ENCODE measurements at places on chromosomes 13 and 19.

GRCh38 chr19:44687888-44688287 is 11.1 kb upstream of the CEACAM16 start:
- DNase-seq, result no peak

DNA sequence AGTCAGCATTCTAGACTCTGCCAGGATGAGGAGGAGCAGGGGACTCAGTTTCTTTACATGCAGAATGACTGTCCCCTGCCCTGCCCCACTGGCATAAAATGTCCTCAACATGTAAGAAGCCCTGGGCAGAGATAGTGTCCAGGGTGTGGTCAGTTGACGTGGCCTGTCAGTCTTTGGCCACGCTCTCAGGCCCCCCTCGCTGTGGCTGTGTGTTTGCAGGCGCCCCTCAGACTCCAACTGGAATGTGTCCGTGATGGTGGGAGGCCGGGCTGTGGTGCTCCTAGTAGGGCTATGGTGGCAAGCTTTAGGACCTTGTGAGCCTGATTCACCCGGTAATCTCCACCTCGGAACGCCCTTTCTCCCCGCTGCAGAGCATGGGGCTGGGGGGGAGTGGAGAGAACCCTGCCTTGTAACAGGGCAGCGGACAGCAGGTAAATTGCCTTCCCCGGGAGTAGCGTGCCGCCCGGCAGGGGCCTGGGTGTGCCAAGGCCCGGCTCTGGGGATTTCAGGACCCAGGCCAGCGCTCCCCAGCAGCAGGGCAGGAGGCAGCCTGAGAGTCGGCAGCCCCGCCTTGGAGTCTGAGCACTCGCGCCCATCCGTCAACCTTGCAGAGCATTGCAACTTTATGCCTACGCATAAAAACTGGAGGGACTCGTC is 62.3 kb downstream of the CHST8 start:
- DNase-seq, result no peak

DNA sequence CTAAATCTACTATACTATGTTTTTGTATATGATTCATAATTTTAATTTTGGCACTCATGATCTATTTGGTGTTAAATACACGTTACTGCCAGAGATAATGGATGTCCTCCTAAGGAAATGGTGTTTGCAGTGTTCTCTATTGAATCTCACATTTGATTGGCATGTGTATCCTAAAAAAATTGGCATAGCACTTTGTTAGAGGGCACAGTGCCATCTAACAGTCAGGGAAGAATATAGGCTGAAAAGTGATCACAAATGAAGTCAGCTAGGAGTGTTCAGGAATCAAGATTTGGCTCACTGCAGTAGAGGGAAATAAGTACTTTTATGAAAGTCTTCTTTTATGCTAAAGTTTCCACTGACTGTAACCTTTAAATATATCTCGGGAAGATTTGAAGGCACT is 624.6 kb downstream of the GPC6 start:
- DNase-seq, result no peak

DNA sequence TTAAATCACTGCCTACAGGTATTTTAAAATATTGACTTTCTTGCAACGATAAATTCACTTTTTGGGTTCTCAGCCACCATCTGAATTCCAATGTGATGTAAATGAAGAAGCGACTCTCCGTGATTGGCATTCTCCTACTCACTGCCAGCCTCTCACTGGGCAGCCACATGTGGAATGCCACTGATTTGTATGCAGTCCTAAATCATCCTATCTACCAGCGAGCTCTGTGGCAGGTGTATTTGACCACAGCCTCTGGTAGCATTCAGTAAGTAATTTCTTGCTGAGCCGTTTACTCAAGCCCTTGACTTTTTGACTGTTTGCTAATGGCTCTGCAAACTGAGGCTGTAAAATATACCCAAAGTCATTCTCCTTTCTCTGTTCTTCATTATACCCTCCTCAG is 559.0 kb upstream of the SLC10A2 start:
- no peak for DNase-seq

DNA sequence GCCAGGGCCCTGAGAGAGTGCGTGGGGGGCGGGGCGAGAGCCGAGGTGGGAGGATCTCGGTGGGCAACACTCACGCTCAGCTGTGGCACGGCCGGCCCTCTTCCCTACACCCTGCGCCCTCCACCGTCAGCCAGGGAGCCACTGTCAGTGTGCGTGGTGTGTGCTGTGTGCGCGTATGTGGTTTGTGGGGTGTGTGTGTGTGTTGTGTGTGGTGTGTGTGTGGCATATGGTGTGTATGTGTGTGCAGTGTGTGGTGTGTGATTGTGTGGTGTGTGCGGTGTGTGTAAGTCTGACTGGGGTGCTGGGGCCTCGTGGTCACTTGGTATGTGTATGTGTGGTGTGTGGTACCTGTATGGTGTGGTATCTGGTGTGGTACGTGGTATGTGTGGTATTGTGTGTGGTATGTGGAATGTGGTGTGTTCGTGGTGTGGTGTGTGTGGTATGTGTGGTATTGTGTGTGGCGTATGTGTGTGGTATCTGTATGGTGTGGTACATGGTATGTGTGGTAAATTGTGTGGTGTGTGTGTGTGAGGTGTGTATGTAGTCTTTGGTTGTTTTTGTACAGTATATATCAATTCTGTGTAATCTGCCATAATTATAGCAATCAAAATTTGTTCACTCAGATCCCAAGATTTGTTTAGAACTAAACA is 5.1 kb downstream of the GRK1 start:
- no peak for DNase-seq

GRCh38 chr13:75771818-75772217 is 135.7 kb downstream of the LMO7 start:
- DNase-seq, result no peak
